ENCODE measurements at places on chromosomes 5 and 9.

GRCh38 chr9:75715360-75715759, 175.1 kb upstream of the PCSK5 start:
- DNase-seq = no peak

- no peak for DNase-seq
Observed at GRCh38 chr9:5586391-5586802, 42.5 kb upstream of the RIC1 start.

- no peak for DNase-seq
Observed at GRCh38 chr9:73152953-73153352, 1.3 kb downstream of the ANXA1 start.

- DNase-seq = no peak
Observed at GRCh38 chr9:95206143-95206542, 111.4 kb downstream of the FANCC start.
